Activated CD4-positive, alpha-beta memory T cell treated with anti-CD3 and anti-CD28 coated beads for 36 hours (primary cell): ENCODE measurements at places on chromosomes 1 and 21.
A peak's percentile ranks its signal among the peaks of the same experiment; 100 is the strongest.

DNA sequence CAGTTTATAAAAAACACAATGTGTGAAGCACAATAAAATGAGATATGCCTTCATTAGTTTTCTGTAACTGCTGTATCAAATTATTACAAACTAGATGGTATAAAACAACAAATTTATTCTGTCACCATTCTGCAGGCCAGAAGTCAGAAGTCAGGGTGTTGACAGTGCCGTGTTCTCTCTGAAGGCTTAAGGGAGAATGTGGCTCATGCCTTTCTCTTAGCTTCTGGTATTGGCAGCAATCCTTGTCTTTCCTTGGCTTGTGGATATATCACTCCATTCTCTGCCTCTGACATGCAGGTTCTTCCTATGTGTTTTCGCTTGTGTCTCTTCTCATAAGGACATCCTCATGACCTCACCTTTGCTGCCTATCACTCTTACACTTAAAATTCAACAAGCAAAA, 10.1 kb downstream of the NEK7 start:
- DNase-seq = no peak

DNA sequence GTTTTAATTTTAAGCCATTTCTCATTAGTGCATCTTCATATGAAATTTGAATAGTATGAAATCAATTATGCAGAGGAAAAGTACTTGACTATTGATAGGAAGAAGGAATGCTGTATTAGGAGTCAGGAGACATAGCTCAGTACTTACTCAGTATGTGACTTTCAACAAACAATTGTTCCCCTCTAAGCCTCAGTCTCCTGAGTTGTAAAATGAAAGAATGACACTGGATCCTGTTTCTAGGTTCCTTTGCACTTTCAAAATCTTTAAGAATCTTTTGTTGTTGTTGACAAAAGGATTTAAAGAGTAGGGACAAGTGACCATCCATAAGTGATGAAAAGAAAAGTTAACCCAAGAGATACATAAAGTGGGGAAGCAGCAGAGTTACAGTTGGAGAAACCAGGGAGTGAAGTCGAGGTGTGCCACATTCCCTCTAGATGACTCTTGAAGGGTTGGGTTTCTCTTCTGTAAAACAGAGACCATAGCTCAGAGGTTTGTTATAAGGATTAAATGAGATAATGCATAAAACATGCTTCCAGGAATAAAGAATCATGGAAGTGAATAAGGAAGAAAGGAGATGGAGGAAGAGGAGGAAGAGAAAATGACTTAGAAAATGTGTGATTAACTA, 105.7 kb upstream of the KCNJ15 start:
- no peak for DNase-seq

DNA sequence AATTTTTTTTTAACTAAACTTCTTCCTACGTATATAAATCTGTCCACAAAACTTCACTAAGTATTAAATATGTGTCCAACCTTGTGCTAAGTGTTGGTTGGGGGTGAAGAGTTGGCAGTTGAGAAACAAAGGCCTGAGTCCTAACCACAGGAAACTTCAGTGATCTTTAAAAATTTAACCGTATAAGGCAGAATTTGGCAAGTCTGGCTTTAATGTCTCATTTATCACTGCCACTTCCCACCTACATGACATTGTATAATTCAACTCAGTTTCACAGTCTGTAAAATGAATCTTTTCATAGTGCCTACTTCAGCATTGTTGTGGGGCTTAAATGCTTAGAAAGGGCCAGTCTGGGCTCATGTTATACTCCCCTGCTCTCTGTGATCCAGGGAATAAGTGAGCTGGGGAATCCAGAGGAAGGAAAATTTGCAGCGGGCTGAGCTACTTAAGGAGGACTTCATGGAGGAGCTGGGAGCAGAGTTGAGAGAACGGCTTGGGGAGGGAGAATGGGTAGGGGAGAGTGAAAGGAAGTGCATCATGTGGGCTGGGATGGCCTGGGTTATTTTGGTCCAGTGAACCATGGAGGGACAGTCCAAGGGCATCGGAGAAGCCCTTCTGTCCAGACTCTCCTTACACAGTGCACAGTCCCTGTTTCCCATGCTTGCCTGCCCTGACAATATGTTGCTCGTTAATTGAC, 14.5 kb downstream of the IFNAR2 start:
- DNase-seq = no peak

DNA sequence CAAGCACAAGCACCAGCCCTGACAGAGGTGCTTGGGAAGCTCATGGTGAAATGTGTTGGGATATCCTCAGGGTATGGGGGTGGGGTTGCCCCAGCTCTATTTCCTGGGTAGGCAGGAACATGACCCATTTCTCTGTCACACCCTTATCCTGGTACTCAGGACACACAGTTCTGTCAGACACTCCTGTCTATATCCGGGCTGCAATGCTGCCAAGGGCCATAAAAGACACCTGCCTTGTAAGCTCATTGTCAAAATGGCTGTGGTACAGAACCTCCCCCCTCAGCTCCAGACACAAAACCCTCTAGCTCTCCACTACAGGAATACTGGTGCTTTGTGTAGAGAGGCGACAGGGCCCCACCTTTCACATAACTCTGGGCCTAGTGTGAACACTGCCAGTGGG, 636.7 kb downstream of the PLA2G4A start:
- DNase-seq = no peak

GRCh38 chr1:109312978-109313775, 6.4 kb upstream of the MYBPHL start:
- DNase-seq = no peak

DNA sequence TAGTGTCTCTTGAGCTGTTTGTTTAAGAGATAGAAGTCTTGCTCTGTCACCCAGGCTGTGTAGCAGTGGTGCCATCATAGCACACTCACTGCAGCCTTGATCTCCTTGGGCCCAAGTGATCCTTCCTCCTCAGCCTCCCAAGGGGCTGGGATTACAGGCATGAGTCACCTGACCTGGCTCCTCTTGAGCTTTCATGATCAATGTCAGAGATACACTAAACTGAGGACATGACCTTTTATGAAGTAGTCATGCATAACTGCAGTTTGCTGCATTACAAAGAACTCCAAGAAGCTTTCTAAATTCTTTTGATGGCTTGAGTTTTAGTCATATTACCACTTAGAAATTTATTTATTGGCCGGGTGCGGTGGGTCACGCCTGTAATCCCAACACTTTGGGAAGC, 77.7 kb downstream of the CC2D1B start:
- no peak for DNase-seq

DNA sequence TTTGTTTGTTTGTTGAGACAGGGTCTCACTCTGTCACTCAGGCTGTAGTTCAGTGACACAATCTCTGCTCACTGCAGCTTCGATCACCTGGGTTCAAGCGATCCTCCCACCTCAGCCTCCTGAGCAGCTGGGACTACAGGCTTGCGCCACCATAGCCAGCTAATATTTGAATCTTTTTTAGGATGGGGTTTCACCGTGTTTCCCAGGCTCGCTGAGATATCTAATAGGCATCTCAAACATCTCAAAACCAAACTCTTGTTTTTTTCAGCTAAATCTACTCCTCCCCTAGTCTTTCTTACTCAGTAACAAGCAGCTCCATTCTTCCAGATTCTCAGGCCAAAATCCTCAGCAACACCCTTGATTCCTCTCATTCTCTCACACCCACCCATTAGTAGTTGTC, 22.0 kb upstream of the SRRM1 start:
- DNase-seq = no peak

- DNase-seq = no peak
These were observed 25.0 kb upstream of the RD3 start for GRCh38 chr1:211517006-211517405.

DNA sequence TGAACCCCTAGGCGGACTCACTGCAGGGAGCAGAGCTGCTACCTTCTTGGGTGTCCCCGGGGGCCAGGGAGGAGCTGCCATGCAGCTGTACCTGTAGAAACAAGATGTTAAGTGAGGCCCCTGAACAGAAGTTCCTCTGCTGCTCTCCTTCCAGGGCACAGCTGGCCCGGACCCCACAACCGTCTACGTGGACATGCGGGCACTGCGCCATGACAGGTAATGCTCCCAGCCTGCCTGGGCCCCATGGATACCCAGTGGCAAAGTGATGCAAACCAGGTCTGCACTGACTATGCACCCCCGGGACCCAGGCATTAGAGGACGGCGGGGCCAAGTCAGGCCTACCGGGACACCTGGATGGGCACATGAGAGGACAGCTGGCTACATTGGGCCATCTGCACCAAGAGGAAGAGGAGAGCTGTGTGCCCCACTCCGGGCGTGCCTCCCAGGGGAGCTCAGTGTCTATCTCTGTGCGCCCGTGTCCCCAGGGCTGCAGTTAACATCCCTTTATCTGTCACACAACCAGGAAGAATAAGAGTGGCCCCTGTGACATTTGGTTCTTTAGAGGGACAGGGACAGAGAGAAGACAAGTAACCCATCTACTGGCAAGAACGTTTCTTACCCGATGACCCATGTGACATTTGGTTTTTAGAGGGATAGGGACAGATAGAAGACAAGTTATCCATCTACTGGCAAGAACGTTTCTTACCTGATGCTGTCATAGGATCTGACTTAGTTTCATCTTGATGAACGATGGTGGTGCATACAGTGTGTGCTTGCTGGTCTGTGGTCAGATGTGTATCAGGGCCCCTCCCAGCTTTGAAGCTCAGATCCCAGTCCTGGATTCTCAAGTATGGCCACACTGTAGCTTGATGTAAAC, 44.1 kb downstream of the S100B start:
- DNase-seq = no peak

DNA sequence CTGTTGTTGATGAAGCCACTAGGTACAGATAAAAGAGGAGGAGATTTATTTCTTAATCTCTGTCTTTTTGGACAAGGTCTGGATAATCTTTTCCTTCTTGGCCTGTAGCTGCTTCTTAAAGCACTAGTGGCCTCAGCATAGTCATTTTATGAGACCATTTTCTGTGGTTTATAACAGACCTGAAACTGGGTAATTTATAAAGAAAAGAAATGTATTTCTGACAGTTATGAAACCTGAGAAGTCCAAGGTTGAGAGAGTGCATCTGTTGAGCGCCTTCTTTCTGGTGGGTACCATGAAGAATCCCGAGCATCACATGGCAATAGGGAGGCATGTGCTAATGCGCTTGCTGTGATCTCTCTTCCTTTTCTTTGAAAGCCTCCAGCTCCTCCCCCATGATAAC, 36.7 kb upstream of the PDC start:
- no peak for DNase-seq

GRCh38 chr1:93678491-93678890, 3.1 kb downstream of the BCAR3 start:
- DNase-seq = no peak

- no peak for DNase-seq
These were observed 213.3 kb downstream of the TRABD2B start for GRCh38 chr1:47783638-47784496.

DNA sequence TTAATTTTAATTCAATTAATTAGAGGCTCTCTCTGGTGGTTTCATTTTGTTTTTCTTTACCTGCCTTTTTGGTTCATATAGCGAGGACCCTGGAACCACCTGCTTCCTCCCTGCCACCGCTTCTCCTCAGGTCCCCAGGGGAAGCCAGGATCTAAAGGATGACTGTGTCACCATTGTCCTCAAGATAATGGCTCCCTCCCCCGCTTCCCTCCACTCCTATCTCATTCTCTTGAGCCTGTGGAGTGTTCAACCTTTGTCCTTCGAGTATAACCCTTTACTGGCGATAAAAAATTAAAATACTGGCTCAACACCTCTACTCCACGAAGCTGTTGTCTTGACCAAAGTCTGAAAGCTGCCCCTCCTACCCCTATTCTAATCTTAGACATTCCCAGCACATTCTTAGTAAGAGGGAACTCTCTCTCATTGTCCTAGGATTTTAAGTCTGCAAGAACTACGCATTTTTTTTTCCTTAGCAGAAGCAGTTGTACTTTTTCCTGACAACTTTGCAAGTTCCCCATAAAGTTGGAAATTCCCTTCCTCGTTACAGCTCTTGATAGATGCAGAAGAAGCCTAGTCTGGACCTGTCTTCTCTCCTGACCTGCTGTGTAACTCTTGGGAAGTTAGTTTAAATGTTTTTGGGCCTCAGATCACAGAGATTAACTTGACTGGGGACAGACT, 12.6 kb upstream of the MAPKAPK2 start:
- DNase-seq = no peak

DNA sequence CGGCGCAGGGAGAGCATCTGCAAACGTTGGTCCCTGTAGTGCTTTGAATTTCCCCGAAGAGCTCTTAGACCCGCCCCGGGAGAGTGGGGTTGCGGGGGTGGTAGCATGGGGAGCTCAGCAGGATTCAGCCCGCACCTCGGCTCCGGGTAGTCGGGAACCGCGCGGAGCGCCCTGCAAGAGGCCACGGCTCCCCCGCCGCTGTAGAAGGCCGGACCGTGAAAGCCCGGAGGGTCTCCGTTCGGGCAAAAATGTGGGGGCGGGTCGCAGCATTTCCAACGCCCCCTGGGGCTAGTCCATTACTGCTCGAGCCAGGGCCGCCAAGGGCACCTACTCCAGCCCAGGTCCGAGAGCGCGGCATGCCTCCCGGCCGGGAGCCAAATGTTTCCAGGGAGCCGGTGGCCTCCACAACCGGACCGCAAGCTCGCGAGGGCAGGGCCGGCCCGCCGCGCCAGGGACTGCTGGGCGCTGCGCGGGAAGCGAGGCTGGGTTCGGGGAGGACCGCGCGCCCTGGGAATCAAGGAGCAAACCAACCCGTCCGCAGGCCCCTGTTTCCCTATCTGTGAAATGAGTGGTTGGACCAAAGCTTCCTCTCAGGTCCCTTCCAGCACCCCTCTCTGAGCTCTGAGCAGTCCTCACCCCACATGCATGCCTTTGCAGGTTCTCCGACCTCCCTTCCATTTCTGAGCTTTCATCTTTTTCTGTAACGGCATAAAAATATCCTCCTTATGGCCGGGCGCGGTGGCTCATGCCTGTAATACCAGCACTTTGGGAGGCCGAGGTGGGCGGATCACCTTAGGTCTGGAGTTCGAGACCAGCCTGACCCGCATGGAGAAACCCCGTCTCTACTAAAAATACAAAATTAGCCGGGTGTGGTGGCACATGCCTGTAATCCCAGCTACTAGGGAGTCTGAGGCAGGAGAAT, 775 bp upstream of the TMEM63A start:
- peak; percentile 63 for DNase-seq

- no peak for DNase-seq
These were observed 1.5 kb downstream of the GALNT2 start for GRCh38 chr1:230068621-230068873.

DNA sequence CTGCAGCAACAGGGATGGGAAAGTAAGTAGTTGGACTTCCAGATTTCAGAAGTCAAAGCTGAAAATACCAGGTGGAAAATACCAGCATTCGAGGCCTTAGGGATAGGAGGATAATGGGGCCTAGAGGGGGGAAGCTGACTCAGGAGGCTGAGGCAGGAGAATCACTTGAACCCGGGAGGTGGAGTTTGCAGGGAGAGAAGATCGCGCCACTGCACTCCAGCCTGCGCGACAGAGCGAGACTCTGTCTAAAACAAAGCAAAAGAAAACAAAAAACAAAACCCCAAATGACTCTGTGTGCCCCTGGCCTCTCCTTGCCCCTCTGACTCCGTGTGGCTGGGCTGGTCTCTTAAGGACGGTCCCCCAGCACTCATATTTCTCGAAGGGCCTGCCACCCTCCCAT, 3.4 kb downstream of the SH2D2A start:
- no peak for DNase-seq
